Fibroblast of the aortic adventitia (primary cell): ENCODE measurements at places on chromosomes 6 and 20. TPM values are rescaled to one million over a fixed set of nuclear protein-coding genes. Genes with fewer than 3 reads are reported as not detected.

BANF2 gene
- not detected in 2 replicates for total RNA-seq

EEF1A2 gene
- total RNA-seq: 0.18 TPM in 1 of 2 replicates, not detected in the other

FAM83B gene
- 0.09 TPM in 1 of 2 replicates, not detected in the other for total RNA-seq

SLC22A2 gene
- total RNA-seq: not detected in 2 replicates

TMEM14B gene
- total RNA-seq: 98.1 and 99.3 TPM in 2 replicates

WFDC2 gene
- not detected in 2 replicates for total RNA-seq

TRIM31 gene
- total RNA-seq: not detected in 2 replicates
